ENCODE measurements at places on chromosomes 16 and 17.

DNA sequence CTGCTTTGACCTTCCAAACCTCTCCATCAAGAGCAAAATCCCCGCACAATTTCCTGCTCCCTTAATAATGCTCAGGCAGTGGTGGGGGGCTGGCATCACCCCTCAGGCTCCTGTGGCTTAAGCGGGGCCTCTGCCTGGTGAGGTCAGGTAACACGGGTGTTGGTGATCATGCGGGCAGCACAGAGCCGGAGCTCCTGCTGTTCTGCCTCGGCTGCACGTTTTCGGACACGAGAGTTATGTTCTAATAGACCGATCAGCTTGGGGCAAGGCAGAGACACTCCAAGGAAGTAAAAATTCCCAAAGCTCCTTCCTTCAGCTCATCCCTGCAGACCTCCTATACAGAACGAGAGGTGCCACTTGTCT is 6.0 kb downstream of the NARF start:
- no peak for DNase-seq

- no peak for DNase-seq
Measured at GRCh38 chr17:82444941-82445521, 5.5 kb downstream of the CYBC1 start.

GRCh38 chr17:10744501-10745000 is 14.7 kb upstream of the TMEM220 start:
- no peak for DNase-seq

DNA sequence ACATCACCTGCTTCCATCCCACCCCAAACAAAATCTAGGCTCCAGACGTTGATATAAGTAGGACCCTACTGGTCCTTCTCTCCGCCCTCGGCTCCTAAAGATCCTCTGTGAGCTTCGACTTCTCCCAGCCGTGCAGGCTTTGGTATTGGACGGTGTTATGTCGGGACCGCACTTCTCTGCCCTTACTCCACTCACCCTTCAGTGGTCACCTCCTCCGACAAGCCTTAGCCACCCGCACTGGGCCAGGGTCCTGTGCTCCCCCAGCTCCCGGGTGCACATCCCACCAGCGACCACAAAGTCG is 1.6 kb downstream of the PSMB10 start:
- DNase-seq, result no peak

- DNase-seq, result no peak
Measured at GRCh38 chr16:47523342-47524006, 62.3 kb downstream of the PHKB start.

DNA sequence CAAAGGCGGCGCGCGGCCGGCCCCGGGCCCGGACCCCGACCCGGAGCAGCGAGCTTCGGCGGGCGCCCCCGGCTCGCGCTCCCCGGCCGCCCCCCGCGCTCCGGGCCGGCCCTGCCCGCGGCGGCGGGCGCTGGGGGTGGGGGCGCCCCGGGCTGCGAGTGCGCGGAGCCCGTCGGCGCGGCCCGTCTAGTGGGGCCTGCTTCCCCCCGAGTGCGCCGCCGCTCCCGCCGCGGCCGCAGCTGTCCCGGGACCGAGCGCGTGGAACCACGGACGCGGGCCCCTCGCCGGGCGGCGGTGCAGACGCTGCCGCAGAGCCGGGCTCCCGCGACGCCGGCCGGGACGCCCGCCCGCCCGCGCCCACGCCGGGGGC is 308 bp downstream of the ADCY9 start:
- no peak for DNase-seq

- DNase-seq, result peak; percentile 60
Measured at GRCh38 chr17:17919169-17920107, 52.8 kb downstream of the TOM1L2 start.

DNA sequence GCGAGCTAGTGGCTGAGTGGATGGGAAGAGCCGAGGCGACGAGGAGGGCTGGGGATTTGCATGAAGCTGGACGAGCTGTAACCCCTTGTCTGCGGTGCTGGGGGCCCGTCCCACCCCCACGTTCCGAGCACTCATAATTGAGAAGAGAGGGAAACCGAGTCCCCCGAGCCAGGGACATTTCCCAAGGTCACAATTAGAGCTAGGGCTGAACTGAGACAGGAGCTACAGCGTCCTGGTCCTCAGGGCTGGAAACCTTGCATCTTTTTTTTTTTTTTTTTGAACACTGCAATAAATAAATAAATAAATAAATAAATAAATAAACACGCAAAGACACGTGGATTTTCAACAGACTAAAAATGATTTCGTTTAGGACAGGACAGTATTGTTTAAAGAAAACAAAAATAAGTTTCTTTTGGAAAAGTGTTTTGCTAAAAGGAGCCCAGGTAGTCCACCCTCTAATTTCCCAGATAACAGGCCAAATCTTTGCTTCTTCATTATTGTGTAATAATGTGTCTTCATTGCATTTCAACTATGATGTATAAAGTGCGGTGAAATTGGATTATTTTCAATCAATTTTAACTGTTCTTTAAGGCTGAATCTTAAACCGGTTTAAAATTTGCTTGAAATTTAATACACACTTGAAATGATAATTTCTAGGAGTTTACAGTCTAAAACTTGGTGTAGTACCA is 992 bp downstream of the GDPD1 start:
- DNase-seq, result no peak

- DNase-seq, result no peak
Measured at GRCh38 chr17:76638263-76638662, 5.3 kb downstream of the ST6GALNAC1 start.

DNA sequence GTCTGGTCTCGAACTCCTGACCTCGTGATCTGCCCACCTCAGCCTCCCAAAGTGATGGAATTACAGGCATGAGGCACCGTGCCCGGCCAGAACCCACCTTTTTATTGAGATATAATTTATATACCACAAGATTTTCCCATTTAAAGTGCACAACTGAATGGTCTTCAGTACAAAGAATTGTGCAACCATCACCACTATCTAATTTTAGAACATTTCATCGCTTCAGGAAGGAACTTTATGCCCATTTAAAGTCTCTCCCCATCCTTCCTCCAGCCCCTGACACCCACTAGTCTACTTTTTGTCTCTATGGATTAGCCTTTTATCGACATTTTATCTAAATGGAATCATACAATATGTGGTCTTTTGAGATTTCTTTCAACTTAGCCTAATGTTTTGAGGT is 25.4 kb upstream of the HELZ start:
- DNase-seq, result no peak

- DNase-seq, result no peak
Measured at GRCh38 chr17:13016881-13017654, 759 bp downstream of the ELAC2 start.

- no peak for DNase-seq
Measured at GRCh38 chr17:19554393-19554792, 20.7 kb downstream of the SLC47A1 start.

DNA sequence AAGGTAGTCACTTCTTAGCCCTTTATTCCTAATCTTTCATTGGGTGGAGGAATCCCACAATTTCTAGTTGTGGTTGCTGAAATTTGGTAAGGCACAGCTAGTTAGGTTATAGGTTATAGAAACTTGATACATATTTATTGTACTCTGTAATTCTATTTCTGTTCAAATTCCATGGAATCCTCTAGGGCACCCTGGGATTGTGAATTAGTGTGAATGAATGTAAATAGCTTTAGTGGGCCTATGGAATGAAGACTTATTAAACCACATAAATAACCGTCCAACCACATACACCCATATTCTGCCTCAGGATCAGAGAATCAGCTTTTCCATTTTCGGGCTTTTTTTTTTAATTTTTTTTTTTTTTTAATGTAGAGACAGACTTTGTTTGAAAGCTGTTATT is 9.2 kb downstream of the TANC2 start:
- DNase-seq, result no peak

DNA sequence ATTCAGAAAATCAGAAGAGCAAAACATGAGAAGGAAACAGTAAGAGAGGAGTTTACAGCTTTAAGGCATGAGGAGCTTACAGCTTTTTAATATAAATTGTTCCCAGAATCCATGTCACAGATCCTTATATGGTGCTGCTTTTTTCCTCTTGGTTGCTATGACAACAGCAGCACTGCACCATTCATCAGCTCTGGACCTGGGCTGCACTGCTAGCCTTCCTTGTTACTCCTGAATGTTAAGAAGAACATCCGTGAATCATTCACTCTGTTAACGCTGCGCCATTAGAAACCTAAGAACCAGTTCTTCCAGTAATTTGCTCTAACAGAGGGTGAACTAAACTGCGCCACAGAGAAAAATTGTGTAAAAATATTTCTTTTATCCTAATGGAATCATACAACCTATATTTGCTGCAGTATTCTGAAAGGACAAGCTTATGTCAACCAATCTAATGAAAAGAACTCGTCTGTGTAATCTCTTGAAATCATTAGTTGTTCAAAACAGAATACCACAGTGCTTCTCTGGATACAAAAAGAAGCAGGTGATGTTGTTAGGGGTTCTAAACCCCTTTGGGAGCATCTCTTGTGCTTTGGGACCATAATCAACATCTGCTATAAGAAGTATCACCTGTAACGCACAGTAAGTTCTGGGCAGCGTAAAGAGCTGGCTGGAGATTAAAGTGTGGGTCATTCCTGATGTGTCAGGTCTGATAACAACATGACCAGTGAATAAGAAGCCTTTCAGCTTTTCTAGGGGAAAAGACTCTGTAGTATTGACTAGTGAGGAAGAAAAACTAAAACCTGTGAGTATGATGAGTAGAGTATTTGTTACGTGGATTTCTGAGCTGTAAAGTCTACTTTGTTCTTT is 151.2 kb downstream of the TANC2 start:
- DNase-seq, result no peak

DNA sequence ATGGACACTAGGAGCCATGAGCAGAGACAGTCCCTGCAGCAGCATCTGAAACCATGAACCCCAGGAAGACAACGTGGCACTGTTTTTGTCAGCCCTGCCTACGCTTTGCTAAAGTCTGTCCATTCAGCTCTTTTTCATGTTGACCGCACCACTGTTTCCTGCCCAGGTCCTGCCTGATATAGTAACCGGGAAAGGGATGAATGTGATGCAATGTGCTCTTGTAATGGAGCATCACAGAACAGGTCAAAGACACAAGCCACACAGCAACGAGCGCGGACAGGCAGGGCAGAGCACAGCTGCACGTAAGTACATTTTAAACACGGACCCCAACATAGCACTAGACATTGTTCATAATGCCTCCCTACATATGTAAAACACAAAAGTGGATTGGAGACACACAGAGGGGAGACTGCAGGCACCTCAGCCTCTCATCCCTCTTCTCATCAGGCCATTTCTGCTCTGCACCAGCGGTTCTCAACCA is 16.9 kb upstream of the TNFRSF13B start:
- no peak for DNase-seq

DNA sequence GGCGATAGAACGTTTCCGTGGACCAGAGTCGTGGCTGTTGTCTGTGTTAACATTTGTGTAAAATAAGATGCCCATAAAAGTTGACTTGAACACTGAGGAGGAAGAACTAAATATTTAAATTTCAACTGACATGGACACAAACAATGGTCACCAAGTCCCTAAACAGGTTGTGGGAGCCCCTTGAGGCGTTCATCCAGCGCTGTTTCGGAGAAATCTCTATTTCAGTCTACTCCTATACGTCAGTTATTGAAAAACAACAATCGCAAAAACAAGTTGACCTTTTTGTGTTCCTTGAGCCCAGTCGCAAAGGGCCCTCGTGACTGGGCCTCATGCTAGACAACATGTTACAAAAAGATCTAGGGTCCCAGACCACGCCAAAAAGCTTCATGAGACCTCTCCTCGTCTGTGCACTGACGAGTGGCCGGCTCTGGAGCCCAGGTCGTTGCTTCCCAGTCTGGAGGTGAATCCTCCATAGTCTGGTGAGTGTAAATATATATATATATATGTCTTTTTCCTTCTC is 439 bp upstream of the TMEM231 start:
- no peak for DNase-seq

DNA sequence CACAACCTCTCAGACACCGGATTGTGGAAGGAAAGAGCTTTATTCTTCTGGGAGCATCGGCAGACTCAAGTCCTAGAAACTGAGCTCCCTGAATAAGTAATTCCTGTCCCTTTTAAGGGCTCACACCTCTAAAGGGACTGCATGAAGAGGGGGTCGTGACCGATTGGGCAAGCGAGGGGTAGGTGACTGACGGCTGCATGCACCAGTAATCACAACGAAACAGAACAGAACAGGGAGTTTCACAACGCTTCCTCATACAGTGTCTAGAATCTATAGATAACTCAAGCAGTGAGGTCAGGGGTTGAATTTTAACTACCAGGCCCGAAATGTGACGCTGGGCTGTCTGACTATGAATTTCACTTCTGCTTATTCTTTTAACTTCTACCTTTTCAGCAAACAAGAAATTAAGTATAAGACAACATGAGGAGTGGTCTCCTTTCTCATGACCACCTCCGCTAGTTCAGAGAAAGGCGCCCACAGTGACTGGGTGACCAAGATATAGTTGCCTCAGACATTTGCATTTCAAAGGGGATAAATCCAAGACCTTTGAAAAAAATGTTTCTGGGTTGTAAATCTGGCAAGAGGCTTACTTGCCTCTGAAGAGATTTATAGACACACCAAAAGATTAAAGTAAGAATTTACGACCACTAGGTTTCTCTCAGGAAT is 88.4 kb upstream of the ATF7IP2 start:
- peak; percentile 6 for DNase-seq

DNA sequence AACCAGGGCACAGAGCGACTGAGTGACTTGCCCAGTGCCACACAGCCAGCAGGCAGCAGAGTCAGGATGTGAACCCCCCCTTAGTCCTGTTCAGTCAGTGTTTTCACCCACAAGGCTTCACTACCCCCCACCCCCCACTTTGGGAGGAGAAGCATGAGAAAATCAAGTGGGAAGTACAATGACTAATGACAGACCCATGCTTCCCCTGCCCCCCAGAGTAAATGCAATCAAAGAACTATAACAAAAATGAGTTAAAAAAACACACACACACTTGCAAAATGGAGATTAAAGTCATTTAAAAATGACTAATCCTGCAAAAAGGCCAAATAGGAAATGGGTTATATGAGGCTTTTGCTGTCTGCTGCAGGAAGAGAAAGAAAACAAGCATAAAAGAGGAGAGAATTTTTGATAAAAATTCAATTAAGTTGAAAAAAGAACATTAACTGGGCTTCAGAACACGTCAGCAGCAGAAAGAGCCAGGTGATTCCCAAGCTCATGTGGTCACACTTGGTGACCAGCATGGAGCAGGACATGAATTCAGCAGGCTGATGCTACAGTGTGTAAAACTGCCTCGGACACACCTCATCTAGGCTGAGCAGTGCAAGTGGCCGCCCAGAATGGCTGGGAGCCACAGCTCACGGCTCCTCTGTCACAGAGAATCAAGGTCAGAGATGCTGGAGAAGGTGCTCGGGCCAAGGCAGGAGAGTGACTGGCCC is 212.3 kb downstream of the ZNF423 start:
- no peak for DNase-seq

GRCh38 chr16:17227278-17227677 is 243.5 kb downstream of the XYLT1 start:
- DNase-seq, result no peak

- no peak for DNase-seq
Measured at GRCh38 chr17:15406081-15406480, 61.3 kb downstream of the CDRT4 start.
